ENCODE measurements at places on chromosomes 1 and 21. TPM values are rescaled to one million over a fixed set of nuclear protein-coding genes. Genes with fewer than 3 reads are reported as not detected.

Gene PGLYRP4
- total RNA-seq, result 25.0 TPM

DNA sequence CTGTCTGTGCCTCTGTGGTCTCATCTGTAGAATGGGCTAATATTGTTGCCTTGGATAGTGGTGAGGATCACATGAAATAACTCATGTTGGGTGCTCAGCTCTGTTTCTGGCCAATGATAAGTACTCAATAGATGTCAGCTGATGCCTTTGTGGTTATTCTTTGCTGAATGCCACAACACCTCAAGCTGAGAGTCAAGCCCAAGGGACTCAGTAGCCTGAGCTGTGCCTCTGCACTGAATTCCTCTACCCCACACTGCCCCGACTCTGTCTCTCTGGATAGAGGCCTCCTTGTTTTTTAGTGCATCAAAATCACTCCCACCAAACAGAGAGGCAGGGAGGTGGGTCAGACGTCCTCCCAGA, 196.1 kb upstream of the VAMP3 start:
- H3K27me3 ChIP-seq, result no peaks in the 10 kb centered on the region
- H3K27ac ChIP-seq, result no peak overlapping the region
- no peak overlapping the region for H3K4me3 ChIP-seq
- no peak for DNase-seq
- H3K36me3 ChIP-seq, result no peaks in the 10 kb centered on the region

DNA sequence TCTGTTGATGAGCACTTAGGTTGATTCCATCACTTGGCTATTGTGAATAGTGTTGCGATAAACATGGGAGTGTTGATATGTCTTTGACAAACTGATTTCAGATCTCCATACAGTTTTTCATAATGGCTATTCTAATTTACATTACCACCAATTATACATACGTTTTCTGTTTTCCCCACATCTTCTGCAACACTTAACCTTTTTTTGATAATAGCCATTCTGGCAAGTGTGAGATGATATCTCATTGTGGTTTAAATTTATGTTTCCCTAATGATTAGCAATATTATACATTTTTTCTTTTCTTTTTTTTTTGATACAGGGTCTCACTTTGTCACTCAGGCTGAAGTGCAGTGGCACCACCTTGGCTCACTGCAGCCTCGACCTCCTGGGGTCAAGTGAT, 17.0 kb downstream of the SNRPE start:
- H3K27ac ChIP-seq, result no peak overlapping the region
- H3K36me3 ChIP-seq, result peaks cover 7% of the 10 kb centered on the region
- DNase-seq, result no peak
- H3K27me3 ChIP-seq, result no peaks in the 10 kb centered on the region

DNA sequence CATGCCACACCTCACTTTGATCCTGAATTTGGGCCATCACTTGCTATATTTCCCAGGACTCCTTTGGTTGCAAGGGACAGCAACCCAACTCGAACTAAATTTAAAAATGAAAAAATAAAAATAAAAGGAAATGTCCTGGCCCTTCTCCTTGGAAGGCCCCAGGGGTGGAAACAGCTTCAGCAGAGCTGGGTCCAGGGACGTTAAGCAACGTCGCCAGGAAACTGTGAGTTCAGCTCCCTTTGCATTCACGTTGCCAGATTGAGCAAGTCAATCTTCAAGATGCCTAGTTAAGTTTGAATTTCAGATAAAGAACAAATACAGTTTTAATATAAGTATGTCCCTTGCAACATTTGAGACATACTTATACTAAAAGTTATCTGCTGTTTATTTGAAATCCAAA, 14.6 kb upstream of the SPSB1 start:
- DNase-seq, result no peak
- H3K4me3 ChIP-seq, result no peak overlapping the region
- H3K27me3 ChIP-seq, result no peaks in the 10 kb centered on the region
- peaks cover 51% of the 10 kb centered on the region for H3K4me1 ChIP-seq
- no peaks in the 10 kb centered on the region for H3K36me3 ChIP-seq

Gene C4BPA
- total RNA-seq, result not detected

GRCh38 chr1:89808441-89809117, 12.3 kb upstream of the LRRC8D start:
- H3K27ac ChIP-seq, result no peak overlapping the region
- H3K36me3 ChIP-seq, result no peaks in the 10 kb centered on the region
- no peak for DNase-seq
- peaks cover 5% of the 10 kb centered on the region for H3K4me1 ChIP-seq
- no peak overlapping the region for H3K4me3 ChIP-seq
- H3K27me3 ChIP-seq, result no peaks in the 10 kb centered on the region

DNA sequence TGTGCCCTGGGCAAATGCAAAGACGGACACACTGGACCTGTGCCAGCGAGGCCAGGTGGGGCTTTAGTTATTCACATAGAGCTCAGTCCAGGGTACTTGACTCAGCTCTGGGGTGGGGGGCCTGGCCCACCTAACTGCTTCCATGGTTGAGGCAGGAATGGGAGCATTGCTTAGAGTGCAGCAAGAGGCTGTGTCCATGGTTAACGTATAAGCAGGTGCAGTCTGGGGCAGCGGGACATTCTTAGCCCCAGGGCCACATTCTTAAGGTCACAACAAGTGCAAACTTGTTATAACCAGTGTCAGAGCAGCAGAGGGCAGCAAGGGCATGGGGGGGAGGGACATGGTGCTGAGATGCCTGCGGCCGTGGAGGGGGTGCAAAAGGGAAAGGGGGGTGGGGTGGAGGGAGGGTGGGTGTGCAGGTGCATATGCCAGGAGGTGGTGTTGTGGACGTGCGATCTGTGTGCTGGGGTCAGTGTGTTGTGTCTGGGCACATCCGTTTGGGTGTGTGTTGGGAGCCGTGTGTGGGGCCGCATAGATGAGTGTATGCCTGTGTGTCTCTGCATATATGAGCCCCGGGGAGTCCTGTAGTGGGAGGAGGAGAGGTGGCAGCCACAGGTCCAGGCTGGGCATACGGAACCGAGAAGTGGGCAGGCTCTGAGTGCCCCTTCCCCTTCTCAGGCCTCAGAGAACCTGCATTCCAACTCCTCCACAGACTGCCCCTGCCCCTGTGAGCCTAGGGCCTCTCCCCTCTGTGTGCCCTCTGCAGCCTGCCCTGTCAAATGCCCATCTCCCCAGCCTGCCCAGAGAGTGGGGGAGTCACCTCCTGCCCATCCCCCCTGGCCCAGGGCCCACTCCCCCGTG, 8.4 kb downstream of the KCNJ10 start:
- no peak for DNase-seq
- H3K27me3 ChIP-seq, result peaks cover 13% of the 10 kb centered on the region
- H3K27ac ChIP-seq, result no peak overlapping the region
- no peaks in the 10 kb centered on the region for H3K36me3 ChIP-seq
- H3K4me1 ChIP-seq, result peaks cover 3% of the 10 kb centered on the region
- H3K4me3 ChIP-seq, result no peak overlapping the region

DNA sequence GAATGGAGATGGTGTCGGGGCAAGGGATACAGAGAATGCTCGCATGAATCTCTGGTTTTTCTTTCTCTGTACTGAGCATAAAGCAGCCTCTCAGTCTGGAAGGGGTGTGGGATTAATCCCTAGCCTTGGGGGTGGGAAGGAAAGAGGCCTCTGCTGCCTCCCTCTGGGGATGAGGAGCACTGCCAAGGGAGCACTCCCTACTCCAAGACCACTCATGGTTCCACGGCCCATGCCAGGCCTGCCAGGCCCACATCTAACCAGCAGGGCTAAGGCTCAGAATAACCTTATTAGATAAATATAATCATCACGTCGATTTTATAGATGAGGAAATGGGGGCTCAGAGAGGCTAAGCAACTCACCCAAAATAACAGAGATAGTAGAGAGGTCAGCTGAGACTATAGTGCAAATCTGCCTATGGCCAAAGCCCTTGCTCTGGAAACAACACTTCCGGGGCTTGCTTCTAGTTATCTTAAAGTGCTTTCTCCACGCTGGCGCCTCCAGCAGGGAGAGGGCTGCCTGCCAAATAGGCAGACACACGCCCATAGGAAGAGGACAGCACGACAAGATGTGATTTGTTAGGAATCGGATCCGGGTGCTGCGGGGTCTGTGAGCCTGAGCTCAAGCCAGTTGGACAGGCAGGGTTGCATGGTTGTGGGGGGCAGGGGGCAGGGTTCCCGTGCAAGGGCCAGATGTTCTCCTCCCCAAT, 522 bp downstream of the TEX35 start:
- peaks cover 16% of the 10 kb centered on the region for H3K4me1 ChIP-seq
- H3K4me3 ChIP-seq, result no peak overlapping the region

Data from suprapubic skin (tissue), 4 donors.